ENCODE measurements at places on chromosomes 11 and 22.
A peak's percentile ranks its signal among the peaks of the same experiment; 100 is the strongest.

DNA sequence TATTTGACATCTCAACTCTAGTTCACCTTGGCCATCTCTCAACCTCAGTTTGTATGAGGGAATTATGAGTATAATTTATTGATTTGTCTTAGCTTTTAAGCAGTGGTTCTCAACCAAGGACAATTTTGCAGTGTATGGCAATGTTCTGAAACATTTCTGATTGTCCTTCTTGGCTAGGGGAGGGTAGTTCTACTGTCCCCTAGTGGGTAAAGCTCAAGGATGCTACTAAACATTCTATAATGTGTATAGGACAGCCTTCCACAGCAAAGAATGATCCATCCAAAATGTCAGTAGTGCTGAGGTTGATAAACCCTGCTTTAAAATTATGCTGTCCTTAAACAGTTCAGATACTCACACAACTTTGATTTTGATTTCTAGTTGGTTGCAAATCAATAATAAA lies 78.1 kb upstream of the ALKBH3 start:
- DNase-seq, result no peak

GRCh38 chr11:70603756-70604211 lies 205.5 kb downstream of the CTTN start:
- DNase-seq, result no peak

DNA sequence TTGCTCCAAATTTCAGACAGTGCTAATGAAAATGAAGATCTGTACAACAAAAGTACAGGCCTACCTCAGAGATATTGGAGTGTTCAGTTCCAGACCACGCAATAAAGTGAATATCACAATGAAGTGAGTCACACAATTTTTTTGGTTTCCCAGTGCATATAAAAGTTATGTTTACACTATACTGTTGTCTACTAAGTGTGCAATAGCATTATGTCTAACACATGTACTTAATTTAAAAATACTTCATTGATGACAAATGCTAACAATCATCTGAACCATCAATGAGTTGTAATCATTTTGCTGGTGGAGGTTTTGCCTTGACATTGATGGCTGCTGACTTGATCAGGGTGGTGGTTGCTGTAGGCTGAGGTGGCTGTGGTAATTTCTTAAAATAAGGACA lies 60.6 kb upstream of the E2F8 start:
- DNase-seq, result no peak

DNA sequence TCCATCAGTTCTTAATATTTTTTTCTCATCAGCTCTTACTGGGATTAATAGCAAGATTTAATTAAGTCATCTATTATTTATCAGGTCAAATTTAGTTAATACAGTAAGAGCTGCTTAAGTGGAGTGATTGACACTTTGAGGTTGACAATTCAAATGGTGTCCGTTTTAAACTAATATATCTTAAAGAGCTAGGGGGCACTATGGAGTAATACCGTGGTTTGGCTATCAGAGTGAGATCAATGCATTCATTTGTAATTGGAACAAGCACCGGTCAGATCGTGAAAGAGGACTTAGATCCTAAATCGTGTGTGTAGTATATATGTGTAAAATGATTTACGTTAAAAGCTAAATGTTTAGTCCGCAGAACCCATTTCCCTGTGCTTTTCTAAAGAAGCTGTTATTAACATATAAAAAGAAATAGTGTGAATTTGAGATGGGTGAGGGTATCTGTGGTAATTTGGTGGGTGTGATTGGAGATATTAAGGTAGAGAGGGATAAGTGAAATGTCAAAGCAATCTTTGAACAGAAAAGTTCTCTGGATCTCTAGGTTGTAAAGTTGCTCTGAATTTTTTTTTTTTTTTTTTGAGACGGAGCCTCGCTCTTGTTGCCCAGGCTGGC lies 2.3 kb downstream of the SIK2 start:
- no peak for DNase-seq

- no peak for DNase-seq
Observed at GRCh38 chr22:23677701-23677995, 13.2 kb upstream of the RGL4 start.

DNA sequence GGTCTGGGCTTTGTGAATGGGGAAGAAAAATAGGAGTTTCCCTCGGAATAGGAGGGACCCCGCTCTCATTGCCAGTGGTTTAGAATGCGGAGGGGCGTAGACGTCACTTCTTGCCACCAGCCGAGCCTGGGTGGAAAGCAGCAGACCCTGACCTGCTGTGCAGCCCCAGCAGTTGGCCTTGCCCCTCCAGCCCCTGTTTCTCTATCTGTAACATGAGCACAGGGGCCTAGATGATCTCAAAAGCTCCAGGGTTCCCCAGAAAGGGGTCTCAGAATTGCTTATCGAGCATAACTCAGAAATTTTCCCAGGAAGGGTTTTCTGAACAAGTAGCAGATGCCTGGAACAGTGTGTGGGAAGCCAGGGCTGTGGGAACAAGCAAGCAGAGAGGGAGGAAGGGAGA lies 43.9 kb downstream of the C11orf91 start:
- no peak for DNase-seq

GRCh38 chr11:35286126-35286525 lies 133.2 kb downstream of the SLC1A2 start:
- no peak for DNase-seq

- DNase-seq, result peak; percentile 46
Observed at GRCh38 chr22:23175817-23176644, 4.3 kb upstream of the BCR start.

GRCh38 chr22:20864186-20864908 lies 5.5 kb downstream of the SNAP29 start:
- DNase-seq, result no peak

- DNase-seq, result no peak
Observed at GRCh38 chr11:96033095-96033494, 109.2 kb upstream of the MTMR2 start.

DNA sequence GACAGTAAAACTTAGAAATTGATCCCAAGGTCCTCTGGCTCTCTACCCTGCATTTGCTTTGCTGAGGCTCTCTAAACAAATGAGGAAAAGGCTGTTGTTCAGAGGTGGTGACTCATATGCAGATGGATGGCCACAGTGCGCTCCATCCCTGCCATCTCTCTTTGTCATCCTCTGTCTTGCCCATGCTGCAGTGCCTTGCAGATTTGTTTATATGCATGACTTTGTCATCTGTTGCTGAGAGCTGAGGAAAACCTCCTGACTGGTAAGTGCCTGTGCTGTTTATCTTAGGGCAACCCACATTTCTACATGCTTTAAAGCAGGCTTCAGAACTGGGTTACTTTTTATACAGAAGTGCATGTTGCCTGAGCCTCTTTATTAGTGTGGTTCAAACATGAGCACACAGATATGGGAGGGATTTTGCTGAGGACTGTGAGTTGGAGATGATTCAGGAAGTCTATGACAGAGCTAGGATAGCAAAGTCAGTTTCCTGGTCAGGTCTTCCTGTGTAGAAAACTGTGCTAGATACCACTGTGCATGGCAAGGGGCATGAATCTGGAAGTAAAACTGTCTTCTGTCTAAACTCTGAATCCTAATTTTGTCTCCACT lies 57.4 kb downstream of the JAM3 start:
- DNase-seq, result no peak

DNA sequence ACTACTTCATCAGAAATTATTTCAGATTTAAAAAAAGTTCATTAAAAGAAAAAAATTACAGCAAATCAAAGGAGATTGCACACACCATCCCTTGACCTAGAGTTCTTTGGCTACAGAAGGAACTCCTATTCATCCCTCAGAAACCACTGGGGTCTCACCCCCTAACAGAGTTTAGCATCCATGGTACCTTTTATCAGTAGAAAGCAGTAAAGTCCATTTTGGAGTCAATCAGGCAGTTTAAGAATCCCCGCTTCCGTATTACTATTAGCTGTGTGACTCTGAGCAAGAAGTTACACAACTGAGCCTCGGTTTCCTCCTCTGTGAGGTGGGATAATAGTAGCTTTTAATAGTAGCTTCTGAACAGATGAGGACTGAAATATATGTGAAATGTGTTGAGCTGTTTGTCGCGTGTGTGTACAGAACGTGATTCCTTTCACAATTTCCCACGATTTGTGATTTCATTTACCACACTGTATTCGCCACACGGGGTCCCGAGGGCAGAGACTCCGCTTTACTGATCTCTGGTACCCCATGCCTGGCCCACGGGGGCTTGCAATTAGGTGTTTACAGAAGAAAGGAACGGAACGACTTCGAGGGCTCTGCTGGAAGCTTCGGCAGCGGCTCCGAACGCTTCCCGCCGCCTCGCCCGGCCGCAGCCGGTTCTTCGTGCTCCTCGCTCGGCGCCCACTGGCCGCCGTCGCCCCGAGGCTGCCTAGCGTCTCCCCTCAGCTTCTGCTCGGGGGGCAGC lies 72.5 kb upstream of the ZBED5 start:
- no peak for DNase-seq

DNA sequence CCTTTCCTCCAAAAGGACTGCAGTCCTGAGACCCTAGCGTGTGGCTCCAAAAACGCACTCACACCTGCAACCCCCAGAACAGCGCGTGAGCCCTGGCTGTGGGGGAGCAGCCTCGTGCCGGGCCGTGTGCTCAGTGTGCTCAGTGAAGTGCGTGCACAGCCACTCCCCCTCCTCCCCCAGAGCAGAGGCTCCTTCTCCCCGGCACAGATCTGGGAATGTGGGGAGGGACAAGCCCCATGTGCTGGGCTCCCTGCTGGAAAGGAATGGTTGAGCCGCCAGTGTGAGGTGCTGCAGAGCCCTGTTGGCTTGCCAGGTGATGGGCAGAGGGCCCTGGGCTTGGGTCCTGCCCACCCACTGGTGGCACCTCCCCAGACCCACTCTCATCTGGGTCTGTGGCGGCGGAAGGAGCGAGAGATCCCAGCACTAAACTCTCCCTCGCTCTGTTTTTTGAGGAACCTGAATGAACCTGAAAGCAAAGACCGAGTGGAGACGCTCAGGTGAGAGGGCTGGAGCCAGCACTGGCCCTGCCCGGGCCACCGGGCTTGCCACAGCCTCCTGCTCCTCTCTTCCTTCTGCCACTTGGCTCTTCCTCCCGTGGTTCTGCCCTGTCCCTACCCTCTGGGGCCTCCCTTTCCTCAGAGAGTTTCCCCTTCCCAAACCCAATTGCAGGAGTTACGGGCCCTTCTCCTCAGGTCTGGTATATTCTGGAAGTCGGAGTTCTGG lies 9.0 kb downstream of the RCOR2 start:
- no peak for DNase-seq

DNA sequence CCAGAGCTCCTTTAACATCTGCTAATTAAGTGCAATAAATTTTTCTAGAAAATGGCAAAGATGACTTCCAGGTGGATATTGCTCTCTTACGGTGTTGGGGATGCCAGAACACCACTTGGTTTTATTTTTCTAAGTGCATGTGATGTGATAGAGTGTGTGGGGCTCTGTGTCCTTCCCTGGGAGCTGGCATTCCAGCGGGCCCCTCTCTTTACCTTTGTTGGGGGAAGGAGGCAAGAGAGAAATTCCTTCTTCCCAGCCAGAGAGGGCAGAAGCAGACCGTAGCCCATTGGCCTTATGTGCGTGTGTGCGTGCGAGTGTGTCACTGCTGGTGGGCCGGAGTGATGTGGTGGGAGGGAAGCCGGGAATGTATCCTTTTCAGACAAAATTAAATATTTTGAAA lies 17.2 kb downstream of the TEF start:
- DNase-seq, result no peak

DNA sequence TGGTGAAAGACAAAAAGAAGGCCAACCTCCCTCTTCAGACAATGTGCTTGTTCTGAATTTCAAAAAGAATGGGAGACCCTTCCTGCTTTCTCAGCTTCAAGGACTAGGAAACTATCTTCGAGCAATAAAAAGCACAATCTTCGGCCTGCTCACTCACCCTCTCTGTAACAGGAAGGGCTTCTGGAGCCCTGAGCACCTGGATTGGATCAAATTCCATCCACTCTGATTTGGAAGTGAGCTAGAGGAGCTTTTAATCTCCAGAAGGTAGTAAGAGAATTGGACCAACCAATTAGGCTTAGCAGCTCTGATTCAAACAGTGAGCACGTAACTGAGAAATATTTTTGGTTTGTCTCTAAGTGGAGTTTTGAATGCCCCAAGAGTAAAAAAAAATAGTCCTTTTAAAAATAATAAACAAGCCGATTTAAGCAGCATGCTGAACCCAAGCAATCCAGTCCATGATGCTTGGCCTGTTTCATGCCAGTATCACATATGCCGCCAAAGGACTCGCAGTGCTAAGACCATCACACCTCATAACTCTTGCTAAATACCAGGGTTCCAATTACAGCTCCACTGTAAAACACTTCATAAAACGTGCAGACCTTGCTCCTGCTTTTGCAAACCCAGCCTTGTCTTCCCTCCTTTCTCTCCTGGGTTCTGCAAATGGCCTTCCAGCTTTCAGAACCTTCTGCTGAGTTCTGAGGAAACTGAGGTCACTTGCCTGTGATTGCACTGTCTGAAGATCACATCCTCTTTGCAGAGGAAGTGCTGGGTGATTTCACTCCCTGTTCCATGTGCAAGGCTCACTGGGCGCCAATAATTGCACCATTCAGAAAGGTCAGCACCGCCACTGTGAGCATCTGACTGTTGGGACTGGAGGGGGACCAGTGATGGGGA lies 74.4 kb downstream of the SLC1A2 start:
- no peak for DNase-seq

GRCh38 chr11:57490456-57491248 lies 24.9 kb downstream of the SLC43A1 start:
- DNase-seq, result no peak

GRCh38 chr22:36323182-36323854 lies 64.4 kb downstream of the MYH9 start:
- no peak for DNase-seq

GRCh38 chr11:72736452-72737069 lies 15.6 kb downstream of the ARAP1 start:
- no peak for DNase-seq

DNA sequence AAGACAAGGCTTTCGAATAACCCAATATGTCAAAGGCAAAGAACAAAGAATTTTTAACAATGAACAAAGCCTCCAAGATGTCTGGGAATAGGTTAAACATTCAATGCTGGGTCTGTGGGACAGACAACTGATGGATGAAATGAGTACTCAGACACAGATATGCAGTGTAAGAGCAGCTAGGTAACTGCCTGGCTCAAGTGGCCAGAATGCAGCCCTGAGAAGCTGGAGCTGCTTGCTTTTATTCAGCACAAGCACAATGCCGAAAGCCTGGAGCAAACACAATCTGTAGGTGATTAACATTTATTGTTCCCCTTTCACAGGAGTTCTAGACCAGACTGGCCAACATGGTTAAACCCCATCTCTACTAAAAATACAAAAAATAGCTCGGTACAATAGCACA lies 24.0 kb downstream of the GLYAT start:
- DNase-seq, result no peak

DNA sequence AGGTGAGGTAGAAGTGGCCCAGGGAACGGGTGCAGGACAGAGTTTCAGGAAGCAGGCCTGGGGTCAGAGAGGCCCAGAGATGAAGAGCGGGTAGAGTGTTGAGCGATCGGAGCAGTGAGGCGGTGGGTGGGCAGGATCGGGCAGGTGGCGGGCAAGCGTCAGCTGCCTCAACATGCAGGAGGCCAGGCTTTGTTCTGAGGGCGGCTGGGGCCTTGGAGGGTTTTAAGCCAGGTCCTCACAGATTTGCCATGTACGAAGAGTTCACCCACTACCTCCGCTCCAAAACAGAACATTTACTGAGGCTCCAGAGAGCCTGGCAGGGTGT lies 29.4 kb downstream of the FLRT1 start:
- DNase-seq, result no peak

Measured in T-helper 1 cell (primary cell).